ENCODE measurements at places on chromosomes 6 and 20.

- no peak for DNase-seq
Measured at GRCh38 chr6:73516514-73517489, 4.0 kb downstream of the EEF1A1 start.

DNA sequence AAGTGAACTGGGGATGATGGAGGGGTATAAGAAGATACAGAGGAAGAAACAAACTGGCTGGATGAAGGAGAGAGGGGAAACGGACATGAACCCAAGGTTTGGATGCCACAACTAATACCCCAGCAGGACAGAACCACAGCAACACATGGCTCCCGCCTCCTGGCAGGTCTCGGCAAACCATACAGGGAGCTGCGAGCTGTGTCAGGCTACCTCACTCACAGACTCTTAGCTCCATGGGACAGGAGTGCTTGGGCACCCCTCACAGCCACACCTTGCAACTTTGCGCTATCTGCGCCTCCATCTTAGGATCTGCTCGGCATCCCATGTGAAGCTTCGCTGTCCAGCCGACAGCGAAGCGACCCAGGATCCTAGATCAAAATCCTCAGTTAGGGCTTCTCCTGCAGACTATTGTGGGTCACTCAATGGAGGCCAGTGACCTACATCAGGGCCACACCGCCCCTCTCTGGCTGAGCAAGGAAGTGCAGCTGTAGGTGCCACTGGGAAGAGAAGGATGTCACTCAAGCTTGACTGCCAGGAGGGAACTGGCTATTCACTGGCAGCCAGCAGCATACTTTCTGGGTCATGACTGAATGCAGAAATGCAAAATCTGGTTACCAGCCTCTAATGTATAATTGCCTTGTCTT, 174.4 kb upstream of the RIN2 start:
- no peak for DNase-seq

- no peak for DNase-seq
Measured at GRCh38 chr20:57476084-57476526, 48.8 kb downstream of the CTCFL start.

DNA sequence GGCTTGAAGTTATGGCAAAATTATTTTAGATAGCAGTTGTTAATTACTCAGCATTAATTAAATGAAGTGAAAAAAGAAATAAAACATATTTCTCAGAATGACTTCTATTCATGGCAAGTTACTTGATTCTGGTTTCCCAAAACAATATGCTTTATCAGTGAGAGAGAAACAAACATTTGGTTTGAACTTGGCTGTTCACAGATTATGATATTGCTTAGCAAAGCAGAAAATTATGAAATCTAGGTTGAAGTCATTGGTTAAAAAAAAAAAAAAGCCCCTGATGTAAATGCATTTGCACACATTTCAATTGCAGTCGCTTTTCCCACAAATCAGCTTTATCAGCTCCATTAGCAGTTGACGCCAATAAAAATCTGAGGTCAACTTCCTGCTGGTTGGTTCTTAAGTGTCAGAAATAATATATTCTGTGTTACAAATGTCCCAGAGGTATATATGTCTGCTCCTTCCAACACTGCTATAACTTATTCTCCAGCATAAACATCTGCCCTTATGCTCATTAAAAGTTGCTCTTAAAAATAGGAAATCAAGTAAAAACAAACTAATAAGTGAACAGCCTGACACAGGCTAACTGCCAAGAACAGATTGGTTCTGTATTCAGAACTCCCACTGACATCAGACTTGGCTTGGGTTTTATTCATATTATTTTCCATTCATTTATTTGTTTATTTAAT, 275.4 kb downstream of the PHF3 start:
- no peak for DNase-seq

DNA sequence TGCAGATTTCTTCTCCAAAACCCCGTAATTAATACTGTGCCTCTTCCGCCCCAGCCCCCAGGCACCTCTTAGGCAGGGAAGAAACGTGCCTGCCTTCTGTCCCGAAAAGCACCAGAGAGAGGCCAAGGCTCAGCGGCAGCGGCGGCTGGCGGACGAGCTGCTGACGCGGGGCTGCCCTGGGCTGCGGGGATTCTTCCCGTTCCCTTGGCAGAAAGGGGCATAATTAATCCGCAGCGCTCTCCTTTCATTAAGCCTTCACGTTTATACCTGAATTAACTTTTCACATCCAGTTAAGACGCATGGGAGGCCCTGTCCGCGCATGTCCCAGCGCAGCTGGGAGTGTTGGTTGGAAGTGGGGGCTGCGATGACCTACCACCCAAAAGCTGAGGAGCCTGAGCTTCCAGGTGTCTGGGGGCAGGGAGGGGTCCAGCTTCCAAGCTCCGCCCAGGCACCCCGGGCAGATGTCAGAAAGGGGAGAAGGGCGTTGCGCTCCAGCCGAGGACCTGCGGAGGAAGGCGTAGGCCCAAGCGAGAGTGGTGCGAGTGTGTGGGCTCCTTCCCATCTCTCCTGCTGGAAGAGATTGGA, 167.4 kb upstream of the LRFN2 start:
- no peak for DNase-seq

- DNase-seq: no peak
Measured at GRCh38 chr6:16700202-16700915, 60.9 kb downstream of the ATXN1 start.

DNA sequence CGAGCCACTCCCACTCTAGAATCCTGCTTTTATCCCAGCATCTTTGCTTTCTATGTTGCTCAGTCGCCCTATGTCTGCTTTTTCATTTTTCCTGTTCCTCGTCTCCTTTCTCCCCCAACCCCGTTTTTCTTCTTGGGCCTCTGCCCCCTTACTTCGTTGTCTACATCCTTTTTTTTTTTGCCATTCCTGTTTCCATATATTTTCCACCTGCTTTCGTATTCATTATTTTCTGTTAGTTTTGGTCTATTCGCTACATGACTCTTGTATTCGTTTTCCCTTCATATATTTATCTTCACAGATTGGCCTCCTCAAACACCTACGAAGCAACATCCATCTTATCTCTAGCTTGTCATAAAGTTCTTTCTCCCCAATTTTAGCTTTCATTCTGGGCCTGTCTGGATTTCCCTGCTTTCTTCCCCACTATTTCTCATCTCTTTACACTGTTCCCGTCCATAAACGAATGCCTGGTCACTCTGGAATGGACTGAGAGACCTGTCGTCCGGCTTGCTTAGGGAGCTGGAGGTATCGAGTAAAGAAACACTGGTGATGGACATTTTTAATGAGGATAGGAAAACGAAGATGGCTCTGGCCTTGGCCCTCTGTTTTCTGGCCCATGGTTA, 915 bp downstream of the PRRC2A start:
- peak; percentile 3 for DNase-seq

GRCh38 chr6:113649276-113649675, 207.9 kb upstream of the MARCKS start:
- no peak for DNase-seq

- no peak for DNase-seq
Measured at GRCh38 chr6:86961455-86962200, 24.3 kb downstream of the HTR1E start.

DNA sequence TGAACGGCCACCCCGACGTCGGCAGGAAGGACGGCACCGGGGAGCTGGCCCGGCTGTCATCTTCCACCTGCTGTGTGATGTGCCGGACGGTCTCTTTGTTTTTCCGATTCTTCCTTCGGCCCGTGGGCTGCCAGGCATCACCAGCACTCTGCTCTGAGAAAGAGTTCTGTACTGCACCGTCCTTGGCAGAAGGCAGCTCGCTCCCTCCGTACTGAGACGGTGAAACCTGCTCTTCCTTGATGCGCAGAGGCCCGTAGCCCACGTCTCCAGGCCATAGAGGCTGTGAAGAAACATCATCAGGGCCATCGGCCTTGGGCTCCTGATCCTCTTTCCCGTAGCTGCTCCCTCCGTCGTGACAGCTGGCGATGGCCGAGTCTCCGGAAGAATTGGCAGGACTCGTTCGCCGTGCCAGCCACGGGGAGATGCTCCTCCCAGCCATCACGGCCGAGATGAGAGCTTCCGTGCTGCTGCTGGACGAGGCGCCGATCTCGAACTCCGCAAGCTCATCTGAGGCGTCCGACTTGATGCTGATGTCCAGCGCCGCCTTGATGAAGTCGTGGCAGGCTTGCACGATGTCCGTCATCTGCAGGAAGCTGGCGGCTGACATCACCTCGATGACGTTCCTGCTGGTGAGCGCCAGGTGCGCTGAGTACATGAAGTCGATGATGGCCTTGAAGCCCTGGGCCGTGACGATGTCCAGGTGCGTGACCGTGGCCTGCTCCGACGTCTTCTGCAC, 41.1 kb downstream of the ZBTB46 start:
- DNase-seq: no peak

GRCh38 chr20:41897708-41898107, 279.5 kb upstream of the CHD6 start:
- DNase-seq: no peak

- DNase-seq: no peak
Measured at GRCh38 chr20:23776067-23776771, 25.5 kb upstream of the CST1 start.

GRCh38 chr20:3472105-3472504, 1.3 kb downstream of the ATRN start:
- DNase-seq: no peak

- peak; percentile 50 for DNase-seq
Measured at GRCh38 chr20:1764136-1765033, 106.8 kb upstream of the SIRPG start.

DNA sequence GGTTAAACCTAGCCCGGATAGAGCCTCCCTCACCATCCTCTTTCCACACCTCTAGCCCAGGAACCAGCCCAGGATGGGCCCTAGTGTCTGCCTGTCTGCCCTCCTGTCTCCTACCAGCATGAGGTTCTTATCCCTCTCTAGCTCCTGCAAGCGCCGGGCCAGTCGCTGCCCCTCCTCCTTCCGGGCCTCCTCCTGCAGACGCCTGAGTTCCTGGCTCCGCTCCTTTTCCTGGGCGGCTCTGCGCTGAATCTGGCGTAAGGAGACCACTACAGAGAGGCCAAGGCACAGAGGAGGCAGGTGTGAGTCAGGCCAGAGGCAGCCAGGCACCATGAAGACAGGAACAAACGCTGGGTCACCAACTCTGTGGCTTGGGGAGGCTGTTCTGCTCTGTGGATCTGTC, 4.3 kb upstream of the PSORS1C2 start:
- no peak for DNase-seq
